Pons (tissue), 1 donor: ENCODE measurements at places on chromosomes 16 and 17.
A peak's percentile ranks its signal among the peaks of the same experiment; 100 is the strongest.

GRCh38 chr16:61763013-61763412 lies 273.2 kb downstream of the CDH8 start:
- peak; percentile 55 for DNase-seq

GRCh38 chr17:29042679-29043538 lies at the start of gene PIPOX:
PIPOX (plus strand) TSS chr17:29043141; CDS start chr17:29043226, 85 bp downstream.
- peak; percentile 81 for DNase-seq

DNA sequence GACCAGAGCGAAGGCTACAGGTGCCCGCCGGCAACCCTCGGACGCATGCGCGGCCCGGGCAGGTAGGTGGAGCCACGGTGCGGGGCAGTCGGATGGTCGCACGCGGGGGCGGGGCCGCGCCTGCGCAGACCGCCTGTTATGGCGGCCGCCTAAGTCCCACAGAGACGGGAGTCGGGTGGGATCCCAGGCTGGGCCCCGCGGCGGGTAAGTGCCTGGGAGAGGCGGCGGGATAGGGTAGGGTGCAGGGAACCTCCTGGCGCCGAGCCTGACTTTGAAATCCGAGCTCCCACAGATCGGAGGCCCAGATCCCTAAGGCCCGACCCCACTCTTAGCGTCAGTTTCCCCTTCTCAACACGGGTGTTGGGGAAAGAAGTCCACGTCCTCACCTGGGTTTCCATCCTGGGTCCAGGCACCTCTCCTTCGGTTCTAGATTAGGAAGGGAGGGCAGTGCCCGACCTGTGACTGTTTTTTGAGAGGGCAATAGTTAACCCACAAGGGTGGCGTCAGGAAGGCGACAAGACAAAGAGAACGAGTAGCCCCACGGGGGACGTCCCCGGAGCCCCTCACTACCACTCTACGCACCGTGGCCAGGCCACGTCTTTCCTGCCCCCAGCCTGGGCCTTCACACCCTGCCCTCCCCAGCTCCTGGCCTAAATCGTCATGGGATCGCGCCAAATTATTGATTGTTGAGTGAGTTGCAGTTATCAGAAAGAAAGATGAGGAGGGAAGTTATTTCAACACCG lies at the start of gene METTL22:
METTL22 (plus strand) TSS at position 127 of the 743 bp plus-strand sequence. CDS start 3,968 bp downstream, outside the sequence.
- DNase-seq: peak; percentile 85

DNA sequence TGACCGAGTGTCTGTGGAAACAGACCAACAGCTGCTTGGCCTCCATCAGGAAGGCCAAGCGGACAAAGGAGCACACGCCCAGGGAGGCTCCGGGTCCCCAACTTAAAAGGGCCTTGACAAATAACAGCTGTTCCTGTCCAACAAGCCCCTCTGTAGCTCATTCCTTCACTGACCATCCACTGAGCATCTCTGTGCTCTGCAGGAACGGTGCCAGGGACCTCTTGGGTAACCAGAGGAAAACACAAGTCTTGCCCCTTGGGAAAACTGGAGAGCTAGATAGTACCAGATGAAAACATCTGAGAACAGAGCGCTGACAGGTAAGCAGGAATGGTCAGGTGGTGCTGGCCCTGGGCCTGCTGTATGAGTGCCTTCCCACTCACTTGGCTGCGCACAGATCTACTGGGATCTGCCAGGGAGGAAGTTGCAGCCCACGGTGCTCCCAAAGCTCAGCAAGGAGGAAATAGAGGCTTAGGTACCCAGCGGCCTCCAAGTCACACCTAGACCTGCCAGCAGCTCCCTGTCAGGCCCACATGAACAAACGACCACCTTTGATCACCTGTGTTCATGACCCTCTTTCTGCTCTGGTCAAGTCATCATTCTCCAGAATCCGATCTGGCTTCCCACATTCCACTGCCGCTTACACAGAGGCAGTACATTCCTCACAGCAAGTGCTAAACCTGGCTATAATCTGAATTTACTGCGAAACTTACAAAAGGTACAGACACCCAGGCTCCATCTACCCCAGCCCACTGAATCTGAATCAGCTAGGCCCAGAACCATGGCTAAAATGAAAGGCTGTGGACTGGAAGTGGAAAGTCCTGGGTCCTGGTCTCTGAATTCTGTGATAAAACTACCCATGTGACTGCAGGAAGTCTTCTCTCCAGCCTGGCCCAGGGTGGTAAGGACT lies 12.5 kb downstream of the DCAKD start:
- DNase-seq: no peak

- DNase-seq: no peak
Measured at GRCh38 chr16:56362057-56362655, 63.2 kb downstream of the AMFR start.

- peak; percentile 79 for DNase-seq
Measured at GRCh38 chr17:58666858-58667267, 25.0 kb downstream of the TEX14 start.

DNA sequence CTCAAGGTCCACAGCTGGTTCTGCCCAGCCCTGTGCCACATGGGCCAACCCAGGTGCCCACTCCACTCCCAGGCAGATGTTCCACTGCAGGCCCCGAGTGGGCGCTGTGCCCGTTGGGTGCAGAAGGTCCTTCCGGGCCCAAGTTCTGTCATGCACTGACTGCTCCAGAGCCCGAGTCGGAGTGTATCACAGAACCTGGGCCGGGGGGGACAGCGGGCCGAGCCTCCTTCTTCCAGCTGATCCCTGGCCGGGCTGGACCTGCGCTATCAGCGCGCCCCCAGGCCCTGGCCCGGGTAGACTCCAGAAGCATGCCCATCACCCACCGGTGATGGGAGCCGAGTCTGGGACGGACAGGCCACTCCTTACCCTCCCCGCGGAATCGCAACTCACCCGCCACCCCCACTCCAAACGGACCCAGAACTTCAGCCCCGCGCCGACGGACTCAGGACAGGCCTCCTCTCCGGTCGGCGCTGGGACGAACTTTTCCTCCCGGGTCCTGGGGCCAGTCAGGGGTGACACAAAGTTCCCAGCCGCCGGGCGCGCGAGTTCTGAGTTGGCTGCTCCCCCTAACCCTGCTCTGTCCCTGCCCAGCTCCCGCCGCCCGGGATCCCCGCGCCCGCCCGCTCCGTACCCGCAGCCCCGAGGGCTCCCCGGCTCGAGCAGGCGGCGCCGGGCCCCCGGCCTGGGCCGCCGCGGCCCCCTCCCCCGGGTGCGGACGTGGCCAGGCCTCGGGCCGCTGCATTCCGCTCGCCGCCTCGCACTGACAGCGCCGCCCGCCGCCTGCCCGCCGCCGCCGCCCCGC lies at the start of gene COPZ2:
COPZ2 (minus strand) TSS at position 762 of the 802 bp plus-strand sequence; CDS start at position 742, 20 bp downstream.
- DNase-seq: no peak

DNA sequence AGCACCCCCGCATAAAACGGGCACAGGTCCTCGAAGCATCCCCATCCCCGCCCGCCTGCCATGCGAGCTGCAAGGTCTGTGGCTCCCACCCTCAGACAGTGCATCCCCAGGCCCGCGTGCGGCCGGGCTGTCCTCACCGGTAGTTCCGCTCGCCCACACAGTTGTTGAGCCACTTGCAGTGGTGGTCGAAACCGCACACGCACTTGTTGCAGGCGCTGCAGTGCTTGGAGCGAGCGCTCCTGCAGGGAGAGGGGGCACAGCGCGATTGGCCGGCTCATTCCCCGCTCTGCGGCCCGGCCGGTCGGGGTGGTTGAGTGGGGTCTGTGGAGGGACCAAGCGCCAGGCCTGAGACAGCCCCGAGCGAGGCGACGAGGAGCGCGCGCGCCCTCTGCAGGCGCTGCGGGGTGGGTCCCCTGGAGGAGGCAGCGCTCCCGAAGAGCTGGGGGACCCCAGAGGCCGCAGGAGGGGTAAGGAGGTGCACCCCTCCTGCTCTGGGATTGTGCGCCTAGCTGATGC lies 6.0 kb upstream of the TPPP3 start:
- DNase-seq: no peak

DNA sequence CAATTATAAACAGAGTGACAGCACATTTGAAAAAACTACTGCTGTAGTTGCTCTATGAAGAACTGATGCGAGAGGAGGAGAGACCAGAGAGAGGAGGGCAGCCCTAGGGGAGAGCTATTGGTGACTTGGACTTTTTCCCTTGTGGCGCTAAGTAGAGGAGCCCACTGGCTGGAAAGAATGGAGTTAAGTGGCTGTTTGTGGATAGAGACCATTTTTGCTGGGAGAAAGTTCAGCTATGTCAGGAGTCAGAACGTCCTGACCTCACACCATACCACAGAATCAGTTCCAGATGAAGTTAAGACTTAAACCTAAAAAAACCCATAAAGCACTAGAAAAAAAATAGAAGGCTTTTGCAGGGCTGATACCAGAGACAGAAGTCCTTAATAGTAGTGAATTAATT lies 2.0 kb downstream of the POLR2A start:
- DNase-seq: no peak

DNA sequence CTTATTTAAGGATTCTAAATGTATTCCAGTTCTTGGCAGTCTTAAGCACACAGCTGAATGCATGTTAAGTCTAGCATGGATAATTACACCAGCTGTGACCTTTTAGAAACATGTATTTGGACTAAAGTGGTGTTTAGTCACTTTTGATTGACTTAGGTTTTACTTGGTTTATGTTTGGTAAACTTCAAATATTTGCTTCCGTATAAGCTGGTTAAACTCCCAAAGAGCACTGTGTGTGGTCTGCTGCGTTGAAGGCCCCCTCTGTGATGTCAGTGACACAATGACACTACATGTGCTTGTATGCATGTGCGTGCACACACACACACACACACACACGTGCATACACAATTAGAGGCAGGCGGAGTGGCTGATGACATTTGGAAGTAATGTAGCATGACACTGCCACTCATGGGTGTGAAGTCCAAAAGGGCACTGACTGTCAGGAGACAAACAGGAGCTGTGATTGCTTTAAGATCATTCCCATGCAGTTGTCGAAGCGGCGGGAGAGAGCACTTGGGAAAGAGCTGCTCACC lies 156.1 kb upstream of the CDH13 start:
- DNase-seq: no peak

DNA sequence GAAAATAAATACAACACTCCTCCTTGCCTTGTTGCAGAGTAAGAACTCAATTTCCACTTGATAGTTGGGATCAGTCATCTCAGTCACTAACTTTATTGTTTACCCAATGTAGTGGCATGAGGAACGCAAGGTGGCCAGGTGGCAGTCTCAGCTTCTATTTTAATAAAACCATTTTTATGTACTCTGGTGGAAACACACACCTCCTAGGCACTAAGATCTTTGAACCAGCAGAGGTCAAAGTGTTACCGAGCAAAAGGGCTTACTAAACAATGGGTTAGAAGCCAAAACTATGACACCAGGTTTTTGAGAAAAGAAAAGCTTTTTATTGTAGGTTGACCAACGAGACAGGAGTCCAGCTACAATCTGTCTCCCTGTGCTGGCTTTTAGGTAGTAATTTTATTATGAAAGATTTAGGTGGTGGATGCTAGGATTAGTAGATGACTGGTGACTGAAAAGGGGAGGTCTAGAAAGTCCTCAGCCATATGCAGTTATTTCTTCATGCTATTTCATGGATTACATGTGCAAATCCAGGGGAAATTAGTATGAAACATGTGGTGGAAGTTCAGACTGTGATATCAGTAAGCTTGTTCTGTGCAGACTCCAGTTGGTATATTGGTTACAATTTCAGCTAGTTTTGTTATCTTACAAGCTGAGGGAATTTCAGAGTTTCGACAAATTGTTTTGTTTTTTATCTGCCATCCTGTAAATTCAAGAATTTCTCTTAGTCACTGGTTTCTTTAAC lies 122.3 kb downstream of the PCTP start:
- no peak for DNase-seq

GRCh38 chr17:64385187-64386083 lies 5.2 kb downstream of the PECAM1 start:
- no peak for DNase-seq

GRCh38 chr17:29021226-29021625 lies 15.4 kb upstream of the SEZ6 start:
- DNase-seq: no peak
